ENCODE measurements at places on chromosomes 2 and 18. TPM values are rescaled to one million over a fixed set of nuclear protein-coding genes. Genes with fewer than 3 reads are reported as not detected.

Gene TAF4B
- 7.2 TPM for total RNA-seq

Gene PTH2R
- not detected for total RNA-seq

Gene POMC
- 3.1 TPM for total RNA-seq

Gene GTF2A1L
- total RNA-seq, result not detected

Gene CAPN14
- total RNA-seq, result 0.61 TPM

Gene SCN7A
- not detected for total RNA-seq

Gene GDF7
- 0.26 TPM for total RNA-seq

Gene QPCT
- total RNA-seq, result 1.2 TPM

Gene ASIC4
- total RNA-seq, result 0.09 TPM

Gene EGR4
- not detected for total RNA-seq

Gene ACMSD
- not detected for total RNA-seq

Gene ERICH2
- total RNA-seq, result not detected

Gene PIEZO2
- not detected for total RNA-seq

Gene REG3A
- not detected for total RNA-seq

Gene RFX8
- total RNA-seq, result 1.2 TPM

Gene GKN1
- not detected for total RNA-seq

Gene SERPINB10
- not detected for total RNA-seq

Gene CRYGC
- not detected for total RNA-seq

Gene BCL2
- total RNA-seq, result 42.7 TPM

Gene LIMS3
- 3.6 TPM for total RNA-seq

Gene SKOR2
- not detected for total RNA-seq

Gene OTOS
- total RNA-seq, result not detected

Gene TEKT4
- total RNA-seq, result not detected

Gene AQP4
- total RNA-seq, result not detected

Gene ANKRD30BL
- not detected for total RNA-seq

Gene CNTNAP5
- total RNA-seq, result not detected

Gene XIRP2
- total RNA-seq, result not detected

Gene AGAP1
- 2.4 TPM for total RNA-seq

Gene LRP2
- total RNA-seq, result not detected

Gene TUBB8B
- total RNA-seq, result not detected

Gene C2orf80
- not detected for total RNA-seq

Gene TRIM54
- not detected for total RNA-seq

Gene MAP2
- 0.41 TPM for total RNA-seq

Gene AMER3
- total RNA-seq, result not detected

Gene SATB2
- not detected for total RNA-seq

Gene DNER
- total RNA-seq, result not detected

Gene CFAP210
- not detected for total RNA-seq

Gene B4GALT6
- 0.67 TPM for total RNA-seq

Gene CCDC178
- not detected for total RNA-seq

Gene VWA3B
- not detected for total RNA-seq

Gene TMBIM1
- total RNA-seq, result 140 TPM

Gene ROCK2
- total RNA-seq, result 26.7 TPM

Gene MTLN
- 34.6 TPM for total RNA-seq

Measured in CD4-positive, alpha-beta memory T cell (primary cell).